T-helper 2 cell treated with Interferon-gamma antibody and Interleukin-4, amounts not matched to agents 100 ng/mL and 5 ng/mL, for 36 hours (primary cell): ENCODE measurements at places on chromosomes 5 and 9. TPM values are rescaled to one million over a fixed set of nuclear protein-coding genes. Genes with fewer than 3 reads are reported as not detected.

Gene ZNG1A
- 23.3 and 25.4 TPM in 2 replicates for total RNA-seq

Gene ENTREP1
- 0.05 TPM in 1 of 2 replicates, not detected in the other for total RNA-seq

Gene NUTM2F
- total RNA-seq: not detected in 2 replicates

Gene CCDC69
- total RNA-seq: 63.5 and 64.9 TPM in 2 replicates

Gene GHR
- total RNA-seq: not detected in 2 replicates

Gene PCDHA6
- total RNA-seq: not detected in 2 replicates

Gene KCNV2
- total RNA-seq: not detected in 2 replicates

Gene RASGEF1C
- total RNA-seq: not detected in 2 replicates

Gene FOXD4L5
- 0.09 TPM in 1 of 2 replicates, not detected in the other for total RNA-seq

Gene LRRC19
- not detected in 2 replicates for total RNA-seq

Gene GAS1
- 0.30 and 0.39 TPM in 2 replicates for total RNA-seq

Gene SV2C
- 0.02 TPM in 2 replicates for total RNA-seq

Gene ROPN1L
- total RNA-seq: 3.7 and 4.7 TPM in 2 replicates

Gene PCDHGB1
- total RNA-seq: 0.18 and 0.20 TPM in 2 replicates

Gene ABO
- 2.0 and 3.2 TPM in 2 replicates for total RNA-seq

Gene PCDHB8
- total RNA-seq: not detected in 2 replicates

Gene PROP1
- not detected in 2 replicates for total RNA-seq

Gene HRH2
- total RNA-seq: 15.9 and 16.4 TPM in 2 replicates

Gene MRPS2
- total RNA-seq: 38.9 TPM in 2 replicates

Gene NIPAL4
- 0.48 and 0.82 TPM in 2 replicates for total RNA-seq

Gene PIP5K1B
- 6.4 and 7.0 TPM in 2 replicates for total RNA-seq

Gene PLAC8L1
- 1.1 TPM in 1 of 2 replicates, not detected in the other for total RNA-seq

Gene NKD2
- 33.6 and 34.4 TPM in 2 replicates for total RNA-seq

Gene UNC13B
- total RNA-seq: 0.27 and 0.84 TPM in 2 replicates

Gene WNT8A
- total RNA-seq: not detected in 2 replicates
